ENCODE measurements at places on chromosomes 3 and 15.

DNA sequence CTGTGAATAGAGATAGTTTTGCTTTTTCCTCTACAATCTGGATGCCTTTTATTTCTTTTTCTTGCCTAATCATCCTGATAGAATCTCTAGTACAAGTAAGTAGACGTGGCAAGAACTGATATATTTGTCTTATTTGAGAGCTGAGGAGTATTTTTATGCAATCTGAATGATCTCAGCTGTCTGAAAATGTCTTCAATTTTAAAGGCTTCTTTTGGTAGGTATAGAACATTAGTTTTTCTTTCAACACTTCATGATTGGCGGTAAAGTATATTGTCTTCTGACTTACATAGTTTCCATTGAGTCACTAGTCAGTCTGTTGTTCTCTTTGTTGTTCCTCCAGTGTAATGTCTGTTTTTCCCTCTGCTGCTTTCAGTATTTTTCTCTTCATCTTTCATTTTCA, 31.3 kb downstream of the MGA start:
- DNase-seq, result no peak

DNA sequence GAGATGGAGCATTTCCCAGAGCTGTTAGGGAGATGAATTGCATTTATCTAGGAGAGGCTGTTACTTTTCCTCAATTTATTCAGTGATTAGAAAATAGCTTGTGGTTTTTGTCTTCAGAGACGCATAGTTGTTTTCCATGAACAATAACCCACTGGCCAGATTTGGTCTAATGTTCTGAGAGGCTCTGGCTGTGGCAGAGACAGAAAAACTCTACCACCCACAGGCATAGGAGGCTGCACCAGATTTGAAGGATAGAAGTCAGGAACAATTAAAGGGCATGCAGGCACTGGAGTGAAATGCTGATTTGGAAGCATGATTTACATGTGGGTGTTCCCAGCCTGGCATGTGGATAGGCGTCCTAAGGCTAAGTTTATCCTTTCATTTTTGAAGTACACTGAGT, 143.5 kb downstream of the NFKBIZ start:
- no peak for DNase-seq

DNA sequence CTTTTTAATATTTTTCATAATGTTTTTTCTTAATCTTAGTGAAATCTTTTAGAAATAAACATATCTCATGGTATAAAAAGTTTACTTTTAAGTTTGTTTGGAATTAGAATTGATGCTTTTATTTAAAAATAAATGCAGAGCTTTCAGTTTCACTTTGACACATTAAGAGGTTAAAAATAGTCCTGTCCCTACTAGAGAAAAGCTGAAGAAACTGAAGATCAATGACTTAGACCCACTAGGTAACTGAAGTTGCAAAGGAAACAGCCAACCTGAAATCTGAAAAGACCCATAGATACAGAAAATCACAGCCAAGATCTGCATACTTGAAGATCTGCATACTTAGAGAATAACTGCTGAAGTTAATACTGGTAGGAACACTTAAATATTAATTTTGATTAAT, 237.6 kb downstream of the RAP2B start:
- DNase-seq, result no peak

GRCh38 chr3:133620066-133620784, 41.5 kb downstream of the TOPBP1 start:
- no peak for DNase-seq

- DNase-seq, result no peak
Measured at GRCh38 chr3:23489300-23490158, 286.4 kb downstream of the UBE2E2 start.

DNA sequence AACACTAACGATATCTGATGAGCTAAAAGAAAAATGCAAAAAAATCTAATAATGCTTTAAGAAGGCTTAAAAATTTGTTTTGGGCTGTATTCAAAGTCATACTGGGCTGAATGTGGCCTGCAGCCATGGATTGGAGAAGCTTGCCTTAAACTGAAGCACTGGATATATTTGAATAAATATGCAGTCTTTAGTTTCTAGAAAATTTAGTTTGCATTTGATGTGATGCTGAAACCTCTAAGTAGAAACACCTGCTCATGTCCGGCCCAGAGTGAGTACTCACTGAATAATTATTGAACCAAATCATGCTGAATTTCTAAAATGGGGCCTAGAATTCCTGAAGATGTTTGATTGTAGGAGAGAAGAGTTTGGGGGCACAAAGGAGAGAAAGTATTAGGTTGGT, 43.9 kb downstream of the ABHD5 start:
- no peak for DNase-seq

DNA sequence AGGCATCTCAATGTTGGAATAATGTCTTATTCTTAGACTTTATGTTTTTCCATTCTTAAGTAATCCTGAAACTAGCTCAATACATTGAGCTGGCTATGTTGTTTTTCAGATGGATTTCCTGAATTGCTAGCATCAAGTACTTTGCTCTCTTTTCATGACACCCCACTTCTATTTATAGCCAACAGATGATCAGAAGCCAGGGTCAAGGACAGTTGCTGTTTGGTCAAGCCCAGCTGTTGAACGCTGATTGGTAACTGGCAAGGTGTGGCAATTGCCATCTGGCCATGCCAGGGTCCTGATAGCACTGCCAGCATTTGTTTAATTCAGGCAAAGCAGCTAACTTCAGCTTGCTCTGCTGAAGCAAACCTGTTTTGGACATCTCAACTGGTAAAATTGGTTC, 46.2 kb upstream of the PLCL2 start:
- no peak for DNase-seq

GRCh38 chr15:85318048-85318731, 62.2 kb upstream of the AKAP13 start:
- DNase-seq, result peak; percentile 67

- DNase-seq, result no peak
Measured at GRCh38 chr3:173599673-173600072, 202.1 kb downstream of the NLGN1 start.

GRCh38 chr15:65561934-65562333, 31.7 kb downstream of the HACD3 start:
- DNase-seq, result no peak

Measured in CD4-positive, alpha-beta T cell treated with Interleukin-2 at 100 ng/mL for 4 hours (primary cell).